ENCODE measurements at places on chromosomes 5 and 9.

- DNase-seq, result no peak
These were observed 168.2 kb downstream of the CACNA1B start for GRCh38 chr9:138045541-138046490.

DNA sequence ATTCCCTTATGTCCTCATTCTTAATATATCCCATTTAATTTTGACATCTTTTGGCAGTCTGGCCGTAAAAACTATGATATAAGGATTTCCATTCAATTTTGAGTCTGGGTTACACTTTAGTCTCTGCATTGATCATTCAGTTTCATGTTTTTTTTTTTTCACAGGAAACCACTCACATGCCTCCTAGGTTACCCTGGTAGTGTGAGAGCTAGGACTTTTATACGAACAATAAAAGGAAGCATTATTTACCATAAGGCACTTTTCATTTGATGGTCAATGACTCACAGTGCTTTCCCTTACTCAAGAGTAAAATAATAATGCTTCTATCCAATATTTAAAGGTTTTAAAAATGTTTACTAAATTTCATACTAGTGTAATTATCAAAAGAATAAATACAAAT is 16.4 kb upstream of the DMAC1 start:
- no peak for DNase-seq

DNA sequence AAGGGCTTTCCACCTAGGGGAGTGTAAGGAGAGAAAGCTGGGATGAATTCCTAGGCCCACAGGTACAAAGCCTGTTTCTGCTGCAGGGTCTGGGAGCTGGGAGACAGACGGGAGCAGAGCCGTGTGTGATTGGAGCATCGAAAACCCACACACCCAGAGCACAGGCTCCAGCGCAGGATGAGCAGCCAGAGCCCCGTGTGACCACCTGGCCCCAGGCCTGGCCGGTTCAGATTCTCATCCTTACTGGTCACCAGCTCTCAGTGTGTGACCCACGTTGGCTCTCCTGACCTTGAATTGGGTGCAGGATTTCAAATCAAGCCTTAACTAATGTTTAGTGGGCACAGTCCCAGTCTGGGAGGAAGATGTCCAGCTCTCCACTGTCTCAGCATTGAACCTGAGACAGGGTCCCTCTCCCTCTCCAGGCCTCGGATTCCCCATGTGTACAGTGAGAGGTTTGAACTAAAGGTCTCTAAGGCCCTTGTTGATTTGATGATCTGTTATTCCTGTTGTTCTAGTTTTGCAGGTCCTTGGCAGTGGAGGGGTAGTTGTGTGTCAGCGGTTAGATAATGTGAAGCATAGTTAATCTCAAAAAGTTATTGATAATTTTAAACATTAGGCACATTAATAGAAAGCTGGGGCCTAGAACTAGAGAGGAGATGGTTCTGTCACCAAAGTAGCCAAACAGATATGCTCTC is 50.1 kb downstream of the PPARGC1B start:
- DNase-seq, result no peak

DNA sequence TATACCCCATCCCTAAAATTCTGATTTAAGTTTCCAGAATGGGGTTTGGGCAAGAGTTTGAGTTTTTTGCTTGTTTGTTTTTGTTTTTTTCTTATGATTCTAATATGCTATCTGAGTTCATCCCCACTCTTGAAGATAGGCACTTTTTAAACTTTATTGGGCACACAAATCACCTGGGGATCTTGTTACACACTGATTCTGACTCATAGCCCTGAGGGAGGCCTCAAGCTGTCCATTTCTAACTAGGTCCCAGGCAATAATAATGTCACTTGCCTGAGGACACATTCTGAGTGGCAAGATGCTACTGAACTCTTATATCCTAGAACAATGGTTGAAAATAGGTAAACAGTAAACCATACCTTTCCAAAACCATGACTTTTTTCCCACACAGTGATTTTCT is 22.8 kb upstream of the ABLIM3 start:
- no peak for DNase-seq

DNA sequence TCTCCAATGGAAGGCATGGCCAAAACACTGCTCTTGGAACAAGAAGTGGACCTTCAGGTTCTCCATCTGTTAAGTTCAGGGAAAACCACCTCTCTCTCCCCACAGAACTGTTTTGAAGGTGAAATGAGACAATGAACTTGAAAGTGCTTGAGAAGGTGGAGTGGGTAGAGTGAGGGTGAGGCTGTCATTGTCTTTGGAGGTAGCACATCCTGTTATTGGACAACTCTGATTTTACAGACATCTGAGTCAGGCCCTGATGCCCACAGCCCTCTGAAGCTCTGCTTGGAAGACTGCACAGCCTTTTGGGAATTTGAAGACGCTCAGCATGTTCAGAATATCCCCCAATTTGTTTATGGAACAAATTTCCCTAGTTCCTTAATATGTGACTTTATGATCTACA is 27.6 kb upstream of the TEX48 start:
- DNase-seq, result no peak

- DNase-seq, result no peak
These were observed 372.8 kb downstream of the TMEM167A start for GRCh38 chr5:82704381-82704780.
